NCI-H2107 (cell line): ENCODE measurements at places on chromosomes 4 and X.

GRCh38 chr4:84782517-84782916, 184.0 kb downstream of the WDFY3 start:
- DNase-seq = no peak

DNA sequence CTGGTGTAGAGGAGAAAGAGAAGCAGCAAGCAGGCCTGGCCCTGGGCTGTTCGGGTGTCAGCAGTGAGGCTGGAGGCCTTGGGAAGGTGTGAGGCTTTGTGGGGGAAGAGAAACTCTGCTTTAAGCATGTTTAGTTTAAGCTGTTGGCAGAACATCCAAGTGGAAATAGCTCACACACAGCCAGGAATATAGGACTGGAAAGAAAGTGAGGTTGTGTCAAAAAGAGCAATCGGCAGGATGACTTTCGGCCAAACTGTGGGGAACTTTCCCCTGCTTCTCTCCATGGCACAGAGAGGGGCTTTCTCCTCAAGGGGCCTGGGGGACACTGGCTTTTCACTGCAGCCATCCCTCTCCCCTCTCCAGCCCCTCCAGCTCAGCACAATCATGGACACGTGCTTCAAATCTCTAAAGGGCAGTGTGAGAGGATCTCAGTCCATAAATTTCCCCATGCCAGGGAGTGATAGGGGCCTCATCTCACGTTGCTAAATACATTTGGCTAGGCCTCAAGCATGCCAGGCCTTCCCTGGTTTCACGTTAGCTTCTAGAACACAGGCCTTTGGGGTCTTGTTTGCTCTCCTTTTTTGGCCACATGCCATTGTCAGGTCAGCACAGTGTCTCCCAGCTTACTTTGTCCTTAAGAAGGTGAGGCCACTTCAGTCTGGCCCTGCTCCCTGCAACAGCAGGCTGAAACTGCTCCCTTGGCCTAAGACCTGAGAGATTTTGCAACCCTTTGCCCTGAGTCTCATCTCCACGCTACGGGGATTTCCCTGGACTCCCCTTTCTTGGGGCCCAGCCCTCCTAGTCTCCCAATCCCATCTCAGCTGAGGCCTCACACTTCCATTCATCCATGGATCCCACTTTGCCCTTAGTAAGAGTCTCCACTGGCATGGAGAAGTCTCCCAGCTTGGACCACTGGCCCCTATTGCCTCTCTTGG, 8.3 kb upstream of the CITED1 start:
- no peak for DNase-seq

- DNase-seq = no peak
Observed at GRCh38 chr4:108008721-108009120, 19.0 kb downstream of the HADH start.

DNA sequence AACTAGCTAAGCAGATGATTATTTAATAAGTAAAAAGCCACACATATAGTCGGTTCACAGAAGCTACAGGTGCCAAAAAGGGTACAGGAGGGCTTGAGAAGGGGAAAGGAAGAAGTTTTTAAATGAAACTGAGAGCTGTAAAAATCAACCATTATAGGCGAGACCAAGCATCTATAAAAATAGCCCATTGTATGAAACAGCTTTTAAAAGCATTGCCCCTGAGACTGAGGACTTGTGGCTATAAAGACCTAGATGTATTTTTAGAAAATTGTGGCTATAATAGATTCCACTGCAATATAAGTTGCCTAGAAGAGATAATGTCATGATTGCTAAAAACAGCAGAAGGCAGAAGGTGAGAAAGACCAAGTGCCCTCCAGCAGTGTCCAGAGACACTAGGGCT, 15.0 kb upstream of the TTC29 start:
- no peak for DNase-seq

DNA sequence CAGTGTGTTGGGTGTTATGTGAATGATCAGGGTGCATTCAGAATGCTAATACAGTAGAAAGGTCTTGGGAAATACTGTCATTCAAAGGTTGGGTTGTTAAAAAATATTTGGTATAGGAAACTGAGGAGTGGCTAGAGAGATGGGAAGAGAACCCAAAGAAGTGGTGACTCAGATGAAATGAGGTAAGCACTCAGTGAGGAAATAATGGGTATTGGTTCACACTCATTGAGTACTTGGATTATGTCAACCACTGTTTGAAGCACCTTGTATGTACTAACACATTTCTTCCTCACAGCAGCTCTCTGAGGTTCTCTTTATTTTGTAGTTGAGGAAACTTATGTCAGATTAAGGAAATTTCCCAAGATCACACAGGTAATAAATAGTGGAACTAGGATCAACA, 40.8 kb upstream of the NUDT6 start:
- no peak for DNase-seq

DNA sequence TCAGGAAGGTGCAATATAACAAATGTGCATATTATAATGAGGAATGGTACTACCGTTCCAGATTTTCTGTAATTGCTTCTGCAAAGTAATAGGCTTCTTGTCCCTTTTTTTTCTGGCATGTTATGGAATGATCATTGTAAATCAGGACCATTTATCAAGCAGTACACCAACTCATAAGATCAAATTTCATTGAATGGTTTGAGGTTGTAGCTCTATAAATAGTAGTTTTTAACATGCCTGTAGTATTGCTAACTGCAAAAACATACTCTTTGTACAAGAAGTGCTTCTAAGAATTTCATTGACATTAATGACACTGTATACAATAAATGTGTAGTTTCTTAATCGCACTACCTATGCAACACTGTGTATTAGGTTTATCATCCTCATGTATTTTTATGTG, 12.6 kb downstream of the IBSP start:
- DNase-seq = no peak

- DNase-seq = no peak
Observed at GRCh38 chr4:42488114-42488513, 90.8 kb downstream of the SHISA3 start.

- DNase-seq = no peak
Observed at GRCh38 chrX:150847088-150847487, 51.4 kb downstream of the CD99L2 start.

GRCh38 chrX:24201216-24201615, 51.7 kb downstream of the ZFX start:
- no peak for DNase-seq

- no peak for DNase-seq
Observed at GRCh38 chr4:101286663-101287062, 60.7 kb downstream of the PPP3CA start.

- DNase-seq = no peak
Observed at GRCh38 chrX:95076449-95076848, 1402.4 kb downstream of the FAM133A start.

- DNase-seq = no peak
Observed at GRCh38 chrX:38807873-38808272, 6.6 kb downstream of the MID1IP1 start.

GRCh38 chr4:152940461-152940860, 4.3 kb downstream of the FHDC1 start:
- DNase-seq = no peak
